ENCODE measurements at places on chromosomes 1 and 21.

DNA sequence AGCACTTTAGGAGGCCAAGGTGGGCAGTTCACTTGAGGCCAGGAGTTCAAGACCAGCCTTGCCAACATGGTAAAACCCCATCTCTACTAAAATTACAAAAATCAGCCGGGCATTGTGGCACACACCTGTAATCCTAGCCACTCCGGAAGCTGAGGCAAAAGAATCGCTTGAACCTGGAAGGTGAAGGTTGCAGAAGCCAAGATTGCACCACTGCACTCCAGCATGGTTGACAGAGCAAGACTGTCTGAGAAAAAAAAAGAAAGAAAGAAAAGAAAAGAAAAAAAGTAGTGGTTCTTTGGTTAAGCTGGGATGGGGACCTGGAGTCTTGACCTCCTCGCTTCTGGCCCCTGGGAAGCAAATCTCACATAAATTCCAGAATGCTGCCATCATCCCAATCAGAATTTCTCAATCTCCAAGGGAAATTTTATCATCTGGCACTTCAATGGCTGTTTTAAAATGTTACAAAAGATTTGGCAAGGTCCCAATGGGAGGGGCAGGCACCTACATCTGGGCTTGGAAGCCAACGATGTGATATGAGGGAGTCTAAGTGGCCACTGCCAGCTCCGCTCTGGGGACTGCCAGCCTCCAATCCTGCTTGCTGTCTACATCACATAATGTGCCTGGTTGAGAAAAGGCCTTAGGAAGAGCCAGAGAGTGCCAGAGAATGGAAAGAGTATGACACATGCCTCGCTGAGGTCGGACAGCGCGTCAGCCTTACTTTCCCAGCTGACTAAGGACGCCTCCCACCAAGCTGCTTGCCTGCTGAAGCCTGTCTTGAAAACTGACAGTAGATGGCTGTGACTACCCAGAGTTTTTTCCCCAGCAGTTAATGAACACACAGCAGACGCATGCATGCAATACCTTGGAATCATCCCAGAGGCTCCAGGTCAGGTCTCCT is 42.1 kb upstream of the SRP9 start:
- peak; percentile 33 for DNase-seq

GRCh38 chr1:25676488-25676887 is 59.9 kb downstream of the MAN1C1 start:
- DNase-seq = no peak

DNA sequence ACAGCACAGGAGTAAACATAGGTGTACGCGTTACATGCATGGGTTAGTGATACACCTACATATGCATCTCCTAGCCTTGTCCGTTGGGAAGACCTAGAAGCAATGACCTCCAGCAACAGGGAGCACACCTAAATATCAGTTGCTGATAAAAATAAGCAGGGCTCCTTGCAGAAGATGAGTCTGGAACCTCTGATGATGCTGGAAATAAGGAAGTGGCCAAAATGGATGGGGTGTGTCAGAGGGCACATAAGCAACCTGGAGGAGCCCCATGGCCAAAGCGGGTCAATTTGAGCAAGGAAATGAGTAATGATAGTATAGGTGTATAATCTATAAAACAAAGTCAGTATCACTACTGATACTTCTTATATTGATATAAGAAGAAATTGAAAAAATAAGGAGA is 13.7 kb downstream of the ADARB1 start:
- DNase-seq = no peak

- no peak for DNase-seq
These were observed 148.2 kb upstream of the KLHDC7A start for GRCh38 chr1:18332576-18332975.

GRCh38 chr1:30042438-30043147 is 680.8 kb downstream of the MATN1 start:
- no peak for DNase-seq

- DNase-seq = no peak
These were observed 13.9 kb downstream of the DLGAP3 start for GRCh38 chr1:34915521-34915920.

DNA sequence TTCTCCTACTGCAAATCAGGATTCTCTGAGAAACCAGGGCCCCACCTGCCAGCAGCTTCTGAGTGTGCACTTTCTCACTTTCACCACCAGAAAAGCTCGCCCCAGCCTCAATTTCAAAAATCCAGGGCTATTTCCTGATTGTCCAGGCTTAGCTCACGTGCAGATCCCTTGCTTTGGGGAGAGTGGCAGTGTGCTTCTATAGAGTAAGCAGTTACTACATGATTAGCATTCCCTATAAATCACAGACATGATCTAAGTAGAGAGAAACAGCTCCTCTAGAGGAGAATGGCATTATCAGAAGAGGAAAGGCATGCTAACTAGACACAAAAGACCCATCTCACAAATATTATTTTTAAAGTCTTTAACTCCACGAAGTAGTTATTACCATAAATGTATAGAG is 456.0 kb upstream of the PKN2 start:
- no peak for DNase-seq

DNA sequence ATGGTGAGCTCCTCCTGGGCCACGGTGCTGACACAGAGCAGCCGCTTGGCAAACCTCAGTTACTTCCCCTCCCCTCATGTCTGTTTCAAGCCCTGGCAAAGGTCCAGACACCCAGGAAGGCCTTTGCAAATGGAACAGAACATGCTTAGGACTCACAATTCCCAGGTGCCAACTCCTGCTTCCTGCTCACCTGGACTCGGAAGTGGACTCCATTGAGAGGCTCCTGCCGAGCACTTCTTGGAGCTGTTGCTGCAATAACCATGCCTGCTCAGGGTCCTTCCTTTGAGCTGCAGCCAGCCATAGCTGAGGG is 10.7 kb downstream of the DCST2 start:
- DNase-seq = peak; percentile 70

GRCh38 chr1:171988243-171988885 is 147.1 kb downstream of the DNM3 start:
- no peak for DNase-seq

GRCh38 chr1:59391212-59392179 is 94.6 kb downstream of the FGGY start:
- DNase-seq = no peak

DNA sequence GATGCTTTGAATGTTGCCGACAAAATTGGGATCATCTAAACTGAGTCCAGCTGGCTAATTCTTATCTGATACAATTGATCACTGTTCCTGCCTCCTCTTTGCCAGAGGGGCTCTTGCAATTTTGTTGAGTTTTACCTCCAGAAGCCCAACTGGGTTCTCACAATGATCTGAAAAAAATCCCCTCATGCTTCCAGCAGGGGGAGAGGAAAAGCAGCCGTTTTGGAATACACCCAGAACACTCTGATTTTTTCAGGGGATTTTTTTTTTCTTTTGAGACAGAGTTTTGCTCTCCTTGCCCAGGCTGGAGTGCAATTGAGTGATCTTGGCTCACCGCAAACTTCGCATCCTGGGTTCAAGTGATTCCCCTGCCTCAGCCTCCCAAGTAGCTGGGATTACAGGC is 13.9 kb upstream of the RERE start:
- no peak for DNase-seq

DNA sequence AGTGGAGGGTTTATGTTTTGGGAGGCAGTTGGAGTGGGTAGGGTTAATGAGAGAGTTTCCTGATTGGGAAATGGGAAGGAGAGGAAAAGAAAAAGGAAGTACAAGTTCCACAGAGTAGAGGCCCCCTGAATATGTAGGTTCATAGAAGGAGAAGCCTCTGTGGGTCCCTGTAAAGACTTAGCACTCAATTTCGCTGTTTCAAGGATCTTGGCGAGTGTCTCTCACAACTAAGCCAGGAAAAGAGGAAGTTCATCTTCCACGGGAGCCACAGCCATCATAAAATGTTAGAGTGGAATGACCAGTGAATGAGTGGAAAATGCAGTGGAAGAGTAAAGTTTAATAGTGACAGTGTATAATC is 17.4 kb upstream of the DPYD start:
- no peak for DNase-seq

DNA sequence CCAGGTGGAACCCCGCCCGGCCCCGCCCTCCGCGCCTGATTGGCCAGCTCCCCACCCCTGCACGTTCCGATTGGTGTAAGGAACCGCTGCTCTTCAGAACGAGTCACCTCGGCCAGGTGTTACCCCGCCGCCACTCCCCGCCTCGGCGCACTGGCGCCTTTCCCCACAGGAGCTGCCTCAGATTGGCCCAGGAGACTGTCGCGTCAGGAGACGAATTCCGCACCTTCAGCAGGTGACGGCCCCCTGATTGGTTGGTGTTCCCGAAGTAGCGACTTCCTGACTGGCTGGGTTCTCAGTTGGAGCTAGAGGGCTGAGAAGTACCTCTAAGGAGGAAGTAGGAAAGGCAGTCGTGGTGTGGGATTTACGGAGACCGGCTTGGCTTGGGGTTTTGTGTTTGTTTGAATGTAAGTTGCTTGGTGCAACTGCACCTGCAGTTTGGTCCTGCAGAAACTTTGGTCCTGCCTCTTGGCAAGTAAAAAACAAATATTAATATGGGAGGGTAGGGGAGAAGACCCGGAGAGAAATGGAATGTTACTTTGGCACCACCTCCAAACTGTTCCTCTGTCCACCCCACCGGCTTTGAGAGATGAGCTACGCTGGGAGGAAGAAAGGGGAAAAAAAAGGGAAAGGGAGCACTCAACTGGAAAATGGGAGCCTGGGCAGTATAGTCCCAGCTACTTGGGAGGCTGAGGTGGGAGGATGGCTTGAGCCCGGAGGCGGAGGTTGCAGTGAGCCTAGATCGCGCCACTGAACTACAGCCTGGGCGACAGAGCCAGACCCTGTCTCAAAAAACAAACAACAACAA is 415 bp upstream of the F11R start:
- peak; percentile 88 for DNase-seq

- DNase-seq = no peak
These were observed 6.1 kb upstream of the C4BPA start for GRCh38 chr1:207097871-207098324.

DNA sequence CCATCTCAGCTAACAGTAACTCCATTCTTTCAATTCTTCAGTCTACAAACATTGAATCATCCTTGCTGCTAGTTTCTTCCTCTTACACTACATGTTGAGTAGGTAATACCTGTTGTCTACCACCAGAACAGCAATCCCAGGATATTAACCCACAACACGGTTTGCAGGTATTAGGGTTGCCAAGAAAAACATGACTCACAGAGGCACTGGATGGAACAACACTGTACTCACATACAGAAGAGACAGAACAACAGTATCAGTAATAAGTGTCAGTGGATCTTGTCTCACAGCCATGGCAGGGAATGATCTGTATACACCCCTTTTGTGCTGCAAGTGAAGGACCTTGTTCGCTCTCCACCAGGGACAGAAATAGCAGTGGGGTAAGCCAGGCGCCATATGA is 212.1 kb downstream of the GPR52 start:
- DNase-seq = no peak

- no peak for DNase-seq
These were observed 11.4 kb downstream of the TIE1 start for GRCh38 chr1:43312212-43312623.

DNA sequence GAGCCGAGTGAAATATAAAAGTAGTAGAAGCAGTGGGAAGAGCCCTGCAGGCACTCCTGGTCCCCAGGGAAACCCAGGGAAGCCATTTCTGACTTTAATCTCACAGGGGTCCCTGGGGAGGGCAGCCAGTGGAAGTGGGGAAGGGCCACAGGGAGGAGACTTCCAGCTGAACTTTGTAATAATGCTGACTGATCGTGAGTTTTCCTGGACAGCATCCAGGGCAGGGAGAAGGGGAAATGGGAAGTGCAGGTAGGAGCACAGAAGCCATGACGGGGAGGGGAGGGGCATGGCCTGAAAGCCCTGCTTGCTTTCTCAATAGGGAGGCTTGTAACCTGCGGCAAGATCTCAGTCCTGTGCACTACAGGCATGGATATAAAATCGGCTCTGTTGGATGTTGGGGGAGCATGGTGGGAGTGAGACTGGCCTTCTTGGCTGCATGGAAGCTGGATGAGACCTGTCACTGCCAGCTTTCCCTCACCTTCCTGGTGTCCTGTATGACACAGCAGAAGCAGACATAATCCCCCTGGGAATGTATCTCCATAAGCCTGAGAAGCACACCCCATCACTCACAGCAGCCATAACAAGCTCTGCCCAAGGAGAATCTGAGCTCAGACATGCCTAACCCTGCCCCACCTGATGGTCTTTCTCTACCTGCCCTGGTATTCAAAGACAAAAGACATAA is 15.1 kb upstream of the MX1 start:
- no peak for DNase-seq

GRCh38 chr1:30892671-30893073 is 15.9 kb downstream of the SDC3 start:
- DNase-seq = no peak

GRCh38 chr1:28506907-28507246 is 1.0 kb downstream of the RCC1 start:
- DNase-seq = no peak

- DNase-seq = no peak
These were observed 116.8 kb downstream of the KAZN start for GRCh38 chr1:14715266-14715665.

- no peak for DNase-seq
These were observed 53.9 kb upstream of the TIAM1 start for GRCh38 chr21:31397939-31398338.

DNA sequence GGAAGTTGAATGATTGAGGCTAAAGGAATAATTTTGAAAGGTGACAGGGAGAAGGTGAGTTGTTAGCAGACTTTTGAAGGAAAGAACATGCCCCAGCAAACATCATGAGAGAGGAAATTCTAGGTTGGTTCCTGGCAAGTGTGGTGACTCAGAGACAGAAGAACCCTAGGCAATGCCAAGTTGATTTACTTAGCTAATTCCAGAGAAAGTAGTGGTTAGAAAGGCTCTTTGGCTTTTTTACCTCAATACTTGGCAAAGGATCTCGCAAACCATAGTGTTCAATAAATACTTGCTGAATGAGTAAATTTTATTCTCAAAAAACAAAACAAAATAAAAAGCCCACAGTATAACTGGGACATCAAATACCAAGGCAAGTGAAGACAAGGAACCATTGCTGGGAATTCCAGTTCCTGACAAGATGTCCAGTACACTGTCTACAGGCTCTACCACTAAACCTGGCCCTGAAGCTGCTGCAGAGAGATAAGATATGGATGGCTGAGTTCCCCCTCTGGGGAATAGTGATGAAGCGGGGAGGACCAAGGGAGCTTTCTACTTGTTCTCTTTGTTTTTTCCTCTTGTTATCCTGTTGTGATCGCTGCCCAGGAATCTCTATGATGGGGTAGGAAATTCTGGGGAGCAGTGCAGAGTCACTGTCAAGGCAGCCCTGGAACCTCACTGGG is 48.2 kb downstream of the IL12RB2 start:
- peak; percentile 58 for DNase-seq

DNA sequence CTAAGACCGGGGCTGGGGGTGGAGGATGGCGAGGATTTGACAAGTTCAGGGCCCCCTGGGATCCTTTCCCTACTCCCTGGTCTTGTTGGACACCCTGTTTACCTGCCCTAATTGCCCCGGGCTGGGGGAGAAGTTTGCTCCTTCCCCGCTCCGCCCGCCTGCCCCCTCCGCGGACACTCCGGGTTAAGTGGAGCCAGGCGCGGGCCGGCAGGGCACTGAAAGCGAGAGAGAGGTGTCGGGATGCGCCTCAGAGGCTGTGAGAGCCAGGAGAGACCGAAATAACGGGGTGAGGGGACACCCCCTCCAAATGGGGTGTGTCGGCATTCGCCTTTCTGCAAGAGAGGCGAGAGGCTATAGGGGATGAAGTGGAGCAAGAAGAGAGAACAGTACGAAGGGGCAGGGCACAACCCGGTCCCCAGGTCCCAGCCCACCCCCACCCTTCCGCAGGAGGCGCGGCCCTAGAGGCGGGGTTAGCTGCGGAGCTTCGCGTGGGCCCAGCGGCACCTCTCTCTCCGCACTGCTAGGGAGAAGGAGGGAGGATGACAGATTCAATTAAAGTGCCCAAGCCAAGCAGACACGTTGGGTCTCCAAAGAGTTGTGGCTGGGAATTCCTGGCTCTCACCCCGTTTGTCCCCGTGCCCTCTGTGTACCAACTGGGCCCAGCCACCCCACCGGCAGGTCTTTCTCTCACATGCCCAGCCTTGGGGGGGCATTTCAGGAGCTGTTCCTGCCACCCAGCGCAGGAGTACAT is 3.8 kb downstream of the EFNA3 start:
- DNase-seq = no peak
